ENCODE measurements at places on chromosomes 13 and 19.

GRCh38 chr13:109154546-109154945, 525.1 kb downstream of the MYO16 start:
- DNase-seq = peak; percentile 66

DNA sequence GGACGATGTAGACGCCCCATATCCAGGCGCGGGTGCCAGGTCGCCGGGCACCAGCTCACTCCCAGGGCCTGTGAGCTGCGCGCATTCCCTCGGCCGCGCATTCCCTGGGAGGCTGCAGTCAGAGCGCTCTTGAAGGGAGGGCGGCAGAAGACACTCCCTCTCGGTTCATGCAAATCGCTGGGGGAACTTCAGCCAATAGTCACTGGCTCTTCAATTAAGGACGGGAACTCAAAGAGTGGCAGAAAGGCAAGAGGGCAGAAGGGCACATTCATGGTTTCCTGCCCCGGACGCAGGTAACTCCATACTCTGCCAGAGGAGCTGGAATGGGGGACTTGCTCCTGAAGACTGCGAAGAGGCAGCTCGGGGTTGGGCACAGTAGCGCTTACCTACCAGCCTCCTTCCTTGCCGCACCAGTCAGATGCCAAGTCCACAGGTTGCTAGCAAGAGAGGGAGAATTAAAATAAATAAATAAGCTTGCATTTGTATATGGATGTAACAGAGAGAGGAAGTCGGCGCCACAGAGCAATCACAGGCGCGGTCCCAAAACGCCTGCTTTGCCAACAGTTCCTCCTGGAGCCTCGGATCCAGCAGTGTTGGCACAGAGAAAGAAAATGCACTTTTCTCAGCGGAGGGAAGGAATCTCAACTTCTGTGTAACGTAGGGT, 459 bp downstream of the PCDH20 start:
- DNase-seq = peak; percentile 56

GRCh38 chr13:111184458-111185401, 69.6 kb downstream of the ARHGEF7 start:
- peak; percentile 37 for DNase-seq

GRCh38 chr13:99022941-99023340, 45.1 kb upstream of the DOCK9 start:
- DNase-seq = no peak

- peak; percentile 14 for DNase-seq
Observed at GRCh38 chr13:101916108-101916774, 463.8 kb downstream of the ITGBL1 start.

- no peak for DNase-seq
Observed at GRCh38 chr19:16593181-16593580, 21.0 kb upstream of the SLC35E1 start.

GRCh38 chr13:67950603-67951002, 720.5 kb upstream of the PCDH9 start:
- no peak for DNase-seq

DNA sequence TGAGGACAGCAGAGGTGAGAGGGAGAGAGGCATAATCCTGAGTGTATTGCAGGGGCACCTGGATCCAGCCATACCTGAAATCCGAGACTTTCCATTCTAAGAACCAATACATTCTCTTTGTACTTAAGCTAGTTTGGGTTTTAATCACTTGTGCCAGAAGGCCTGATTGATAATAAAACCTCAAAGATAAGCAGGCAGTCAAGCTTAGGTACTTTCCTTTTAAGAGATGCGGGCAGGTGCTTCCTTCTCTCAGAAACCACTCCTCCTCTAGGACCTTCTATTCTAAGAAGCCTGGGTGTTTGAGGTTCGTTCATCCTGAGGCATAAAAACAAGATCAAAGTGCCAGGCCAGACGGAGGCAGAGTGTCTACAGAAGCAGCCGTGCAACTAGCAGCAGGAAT, 22.2 kb downstream of the FAM187B start:
- DNase-seq = no peak

DNA sequence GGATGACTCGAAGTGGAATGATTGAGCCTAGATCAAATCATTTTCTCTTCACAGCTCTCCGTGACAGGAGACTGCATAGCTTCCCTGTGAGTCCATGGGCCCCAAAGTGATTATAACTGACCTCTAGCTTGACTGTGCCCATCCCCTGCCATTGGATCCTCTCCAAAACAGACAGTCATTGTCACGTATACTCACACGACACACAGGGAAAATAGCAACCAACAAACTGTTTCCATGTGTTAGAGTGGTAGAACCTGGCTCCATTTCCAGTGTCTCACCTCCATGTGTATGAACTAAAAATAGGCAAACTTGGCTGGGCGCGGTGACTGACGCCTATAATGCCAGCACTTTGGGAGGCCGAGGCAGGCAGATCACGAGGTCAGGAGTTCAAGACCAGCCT, 48.8 kb upstream of the NPAS1 start:
- peak; percentile 37 for DNase-seq

GRCh38 chr13:25982907-25983306, 68.9 kb downstream of the SHISA2 start:
- DNase-seq = no peak

DNA sequence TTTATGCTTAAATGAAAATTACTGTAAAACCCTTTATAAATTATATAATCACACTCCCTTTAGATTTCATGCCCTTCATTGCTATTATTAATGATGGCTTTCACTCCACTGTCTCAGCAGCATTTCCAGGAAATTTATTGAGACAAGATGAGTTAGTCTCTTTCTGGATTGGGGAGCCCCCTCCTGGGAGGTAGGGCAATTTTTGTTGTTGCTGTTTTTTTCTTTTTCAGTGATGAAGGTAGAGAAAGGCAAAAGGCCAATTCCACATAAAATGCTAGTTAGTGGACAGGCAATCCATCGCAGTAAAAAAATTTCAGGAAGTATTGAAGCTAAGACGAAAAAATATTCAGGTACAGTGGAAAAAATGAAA, 80.2 kb downstream of the TEX26 start:
- DNase-seq = peak; percentile 55

DNA sequence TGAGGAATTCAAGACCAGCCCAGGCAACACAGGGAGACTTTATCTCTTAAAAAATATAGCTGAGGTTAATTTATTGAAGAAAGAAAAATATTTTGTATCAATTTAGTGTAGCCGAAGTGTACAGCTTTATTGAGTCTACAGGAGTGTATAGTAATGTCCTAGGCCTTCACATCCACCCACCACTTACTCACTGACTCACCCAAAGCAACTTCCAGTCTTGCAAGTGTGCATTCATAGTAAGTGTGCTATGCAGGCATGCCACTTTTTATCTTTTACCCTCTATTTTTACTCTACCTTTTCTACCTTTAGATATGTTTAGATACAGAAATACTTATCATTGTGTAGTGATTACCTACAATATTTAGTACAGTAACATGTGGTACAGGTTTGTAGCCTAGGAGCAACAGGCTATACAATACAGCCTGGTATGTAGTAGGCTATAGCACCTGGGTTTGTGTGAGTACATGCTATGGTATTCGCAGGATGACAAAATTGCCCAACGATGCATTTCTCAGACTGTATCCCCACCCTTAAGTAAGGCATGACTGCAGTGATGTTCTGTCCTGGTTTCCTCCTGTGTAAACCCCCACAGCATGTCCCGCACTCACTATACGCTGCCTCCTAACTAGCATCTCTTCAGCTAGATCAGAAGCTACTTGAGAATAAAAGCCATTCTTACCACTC, 15.3 kb upstream of the ATP12A start:
- DNase-seq = no peak

DNA sequence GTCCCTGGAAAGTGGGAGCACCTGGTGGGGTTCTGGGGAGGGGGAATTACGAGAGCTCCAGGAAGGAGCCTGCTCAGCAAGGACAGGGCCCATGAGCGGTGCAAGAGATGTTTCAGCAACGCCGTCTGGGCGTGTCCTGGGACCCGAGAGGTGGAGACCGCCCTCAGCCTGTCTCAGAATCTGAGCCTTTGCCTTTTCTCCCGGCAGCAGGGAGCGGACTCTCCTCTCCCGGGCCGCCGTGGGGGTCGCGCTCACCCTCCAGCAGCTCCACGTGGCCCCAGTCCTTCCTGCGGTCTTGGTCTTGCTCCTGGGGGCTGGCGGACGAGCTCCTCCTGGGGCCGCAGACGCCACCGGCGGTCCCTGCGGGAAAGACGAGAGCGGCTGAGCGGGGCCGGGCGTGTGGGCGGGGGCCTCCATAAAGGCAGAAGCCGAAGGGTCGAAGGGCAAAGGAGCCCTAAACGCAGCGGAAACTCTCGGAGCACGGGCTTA, 714 bp downstream of the POLRMT start:
- peak; percentile 44 for DNase-seq

GRCh38 chr19:3450796-3451411, 29.4 kb downstream of the SMIM24 start:
- DNase-seq = peak; percentile 100

- no peak for DNase-seq
Observed at GRCh38 chr19:40565910-40566495, 10.7 kb upstream of the SHKBP1 start.

- DNase-seq = no peak
Observed at GRCh38 chr19:38508507-38508906, 75.0 kb downstream of the RYR1 start.

DNA sequence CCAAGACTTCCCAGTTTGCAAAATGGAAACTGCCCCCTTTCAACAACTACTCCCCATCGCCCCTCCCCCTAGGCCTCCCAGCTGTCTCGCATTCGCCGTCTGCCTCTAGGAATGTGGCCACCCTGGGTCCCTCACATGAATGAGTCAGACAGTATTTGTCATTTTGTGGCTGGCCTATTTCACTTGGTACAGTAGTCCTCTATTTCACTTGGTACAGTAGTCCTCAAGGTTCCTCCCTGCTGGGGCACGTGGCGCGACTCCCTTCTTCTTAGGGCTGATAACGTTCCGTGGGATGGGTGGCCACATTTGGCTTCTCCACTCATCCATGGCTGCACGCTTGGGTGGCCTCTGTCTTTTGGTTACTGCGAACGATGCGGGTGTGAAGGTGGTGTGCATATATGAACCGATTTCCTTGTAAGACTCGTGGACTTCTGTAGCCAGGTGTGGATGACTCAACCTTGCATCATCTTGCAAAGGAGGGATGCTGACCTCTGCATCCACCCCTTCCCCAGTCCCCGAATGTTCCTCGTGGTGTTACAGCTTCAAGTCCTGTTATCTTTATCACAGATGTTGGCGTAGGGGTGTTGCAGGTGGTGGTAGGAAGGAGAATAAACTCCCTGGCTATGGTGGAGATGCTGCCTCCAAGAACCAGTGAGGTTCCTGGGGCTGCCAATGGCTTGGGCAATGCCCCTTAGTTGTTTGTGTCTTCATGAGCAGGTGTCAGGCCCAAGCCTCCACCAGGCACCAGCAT, 112.1 kb upstream of the SOX1 start:
- DNase-seq = no peak

DNA sequence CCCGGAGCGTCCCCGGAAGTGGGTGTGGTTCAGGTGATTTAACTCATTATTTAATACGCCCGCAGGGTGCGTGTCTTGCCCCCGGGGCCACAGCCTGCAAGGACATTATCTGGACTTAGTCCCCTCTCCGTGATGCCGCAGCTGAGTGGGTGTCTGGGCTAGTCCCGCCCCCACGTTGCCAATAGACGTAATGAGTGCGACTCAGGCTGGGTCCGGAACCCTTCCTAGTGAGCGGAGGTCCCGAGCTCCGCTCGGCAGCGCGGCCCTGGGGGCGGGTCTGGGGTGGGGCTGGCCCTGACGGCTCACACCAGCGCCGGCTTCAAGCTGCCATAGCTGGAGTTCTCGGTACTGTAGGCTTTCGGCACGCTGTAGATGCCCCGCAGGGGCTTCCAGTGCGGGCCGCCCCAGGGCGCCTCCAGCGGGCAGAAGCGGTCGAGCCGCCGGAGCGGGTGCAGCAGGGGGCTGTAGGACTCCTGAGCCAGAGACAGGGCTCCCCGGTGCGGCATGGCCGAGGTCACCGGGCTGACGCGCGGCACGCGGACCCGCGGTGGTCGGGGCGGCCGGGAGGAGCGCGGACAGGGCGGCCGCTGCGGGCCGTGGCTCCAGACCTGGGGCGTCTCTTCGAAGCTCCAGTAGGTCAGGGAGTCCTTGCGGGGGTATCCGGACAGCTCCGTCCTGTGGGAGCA, 918 bp upstream of the LHB start:
- DNase-seq = peak; percentile 47

GRCh38 chr19:13063461-13064091, 39.1 kb downstream of the LYL1 start:
- DNase-seq = no peak

GRCh38 chr13:52849291-52850071, 1.0 kb upstream of the PCDH8 start:
- DNase-seq = no peak

GRCh38 chr13:95447814-95448213, 104.7 kb upstream of the CLDN10 start:
- DNase-seq = no peak

- DNase-seq = no peak
Observed at GRCh38 chr13:23652909-23653726, 82.9 kb downstream of the TNFRSF19 start.

GRCh38 chr19:3282564-3282963, 58.1 kb downstream of the CELF5 start:
- no peak for DNase-seq

- no peak for DNase-seq
Observed at GRCh38 chr19:54319892-54320670, 7.1 kb upstream of the LILRA5 start.

GRCh38 chr13:105340061-105340606, 1195.3 kb downstream of the EFNB2 start:
- no peak for DNase-seq

DNA sequence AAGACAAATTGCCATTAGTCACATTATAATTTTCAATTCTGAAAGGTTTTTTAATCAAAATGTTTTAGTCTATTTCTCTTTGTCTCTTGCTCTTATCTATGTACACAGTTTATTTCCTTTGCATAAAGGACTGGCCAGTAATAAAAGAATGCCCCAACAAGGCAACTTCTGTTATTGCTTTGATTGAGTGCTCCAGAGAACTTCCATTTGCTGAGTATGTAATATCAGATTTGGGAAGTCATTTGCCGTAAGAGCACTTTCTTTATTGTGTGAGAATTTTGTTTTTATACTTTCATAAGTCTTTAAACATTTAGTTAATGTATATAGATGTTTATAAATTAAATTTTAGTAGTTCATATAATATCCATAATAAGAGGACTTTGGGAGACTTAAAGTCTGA, 1140.4 kb downstream of the PCDH9 start:
- no peak for DNase-seq

DNA sequence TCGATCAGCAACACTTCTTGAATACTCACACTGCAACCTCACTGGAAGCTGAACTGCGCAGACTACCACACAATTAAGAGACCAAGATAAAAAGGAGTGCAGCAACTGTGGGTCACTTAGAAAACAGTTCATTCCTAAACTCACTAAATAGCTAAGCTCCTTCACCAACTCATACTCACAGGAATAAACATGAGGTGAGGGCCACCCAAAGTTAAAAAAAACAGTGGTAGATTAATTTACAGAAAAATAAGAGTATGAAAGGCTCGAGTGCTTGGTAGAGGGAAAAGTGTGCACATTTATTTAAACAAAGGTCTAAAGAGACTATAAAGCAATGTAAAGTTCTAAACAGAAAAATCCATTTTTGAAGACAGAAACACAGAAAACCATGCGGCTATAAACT, 7.6 kb downstream of the ANKRD10 start:
- no peak for DNase-seq
